ENCODE measurements at places on chromosomes 3 and 15.

GRCh38 chr3:40340541-40341170 lies 31.1 kb downstream of the EIF1B start:
- H3K27ac ChIP-seq = no peak overlapping the region
- H3K36me3 ChIP-seq = no peaks in the 10 kb centered on the region
- DNase-seq = no peak
- no peaks in the 10 kb centered on the region for H3K27me3 ChIP-seq
- H3K4me1 ChIP-seq = no peaks in the 10 kb centered on the region

DNA sequence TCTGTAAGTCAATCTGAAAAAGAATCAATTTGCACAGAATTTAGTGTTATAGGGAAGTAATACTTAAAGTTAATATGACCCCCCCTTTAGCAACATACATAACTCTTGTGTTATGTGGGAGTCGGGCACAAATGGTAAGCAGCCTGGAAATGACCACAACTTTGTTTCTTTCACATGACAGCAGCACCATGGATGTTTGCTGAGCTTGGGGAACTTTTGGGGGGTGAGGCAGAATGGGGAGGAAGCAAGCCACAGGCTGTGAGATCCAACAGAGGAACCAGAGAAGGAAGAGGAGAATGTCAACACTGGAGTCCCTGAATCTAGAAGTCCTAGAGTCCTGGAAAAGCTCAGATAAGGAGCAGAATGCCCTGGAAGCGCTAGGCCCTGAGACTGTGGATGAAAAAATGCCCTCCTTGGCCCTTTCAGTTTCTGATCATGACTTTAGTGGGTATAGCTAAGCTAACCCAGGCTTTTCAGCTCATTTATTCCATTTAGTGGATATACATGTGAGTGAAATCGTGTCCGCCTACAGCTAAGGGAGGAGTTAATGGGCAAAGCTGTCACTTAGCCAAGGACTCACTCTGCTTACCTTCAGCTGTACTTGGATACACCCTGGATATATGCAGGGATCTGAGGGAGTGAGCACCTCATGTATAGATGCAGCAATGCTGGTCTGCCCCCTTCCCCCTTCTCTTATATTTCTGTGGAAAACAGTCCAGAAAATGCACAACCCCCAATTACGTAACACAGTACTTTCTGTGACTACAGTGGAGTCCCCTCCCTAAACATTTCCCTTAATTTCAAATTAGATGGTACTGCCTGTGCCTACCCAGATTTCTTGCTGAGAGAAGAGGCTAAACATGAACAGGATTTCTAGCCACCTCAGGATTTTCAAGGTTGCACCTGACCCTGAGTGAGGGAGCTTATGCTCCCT lies 39.1 kb downstream of the CFAP91 start:
- H3K27me3 ChIP-seq = no peaks in the 10 kb centered on the region
- no peak overlapping the region for H3K27ac ChIP-seq
- H3K4me3 ChIP-seq = no peak overlapping the region

GRCh38 chr3:111813441-111813840 lies 45.6 kb upstream of the PHLDB2 start:
- peaks cover 13% of the 10 kb centered on the region for H3K4me1 ChIP-seq
- no peaks in the 10 kb centered on the region for H3K36me3 ChIP-seq
- no peak for DNase-seq
- H3K27me3 ChIP-seq = no peaks in the 10 kb centered on the region

GRCh38 chr3:103657756-103658155 lies 1222.9 kb downstream of the ZPLD1 start:
- no peaks in the 10 kb centered on the region for H3K27me3 ChIP-seq
- H3K4me3 ChIP-seq = no peak overlapping the region
- H3K36me3 ChIP-seq = no peaks in the 10 kb centered on the region
- DNase-seq = no peak

- DNase-seq = no peak
- H3K4me3 ChIP-seq = no peak overlapping the region
- no peaks in the 10 kb centered on the region for H3K4me1 ChIP-seq
- no peaks in the 10 kb centered on the region for H3K36me3 ChIP-seq
Observed at GRCh38 chr3:179788996-179789395, 136.2 kb downstream of the USP13 start.

- H3K36me3 ChIP-seq = no peaks in the 10 kb centered on the region
- no peak overlapping the region for H3K27ac ChIP-seq
- peaks cover 21% of the 10 kb centered on the region for H3K4me1 ChIP-seq
- no peak for DNase-seq
- H3K27me3 ChIP-seq = no peaks in the 10 kb centered on the region
Observed at GRCh38 chr15:95659656-95660055, 670.8 kb upstream of the NR2F2 start.

- H3K4me3 ChIP-seq = peak overlapping the region; percentile 96
- H3K4me1 ChIP-seq = peaks cover 19% of the 10 kb centered on the region
- H3K27me3 ChIP-seq = no peaks in the 10 kb centered on the region
- DNase-seq = peak; percentile 75
Observed at GRCh38 chr15:65184305-65184867, 756 bp downstream of the CLPX start.

DNA sequence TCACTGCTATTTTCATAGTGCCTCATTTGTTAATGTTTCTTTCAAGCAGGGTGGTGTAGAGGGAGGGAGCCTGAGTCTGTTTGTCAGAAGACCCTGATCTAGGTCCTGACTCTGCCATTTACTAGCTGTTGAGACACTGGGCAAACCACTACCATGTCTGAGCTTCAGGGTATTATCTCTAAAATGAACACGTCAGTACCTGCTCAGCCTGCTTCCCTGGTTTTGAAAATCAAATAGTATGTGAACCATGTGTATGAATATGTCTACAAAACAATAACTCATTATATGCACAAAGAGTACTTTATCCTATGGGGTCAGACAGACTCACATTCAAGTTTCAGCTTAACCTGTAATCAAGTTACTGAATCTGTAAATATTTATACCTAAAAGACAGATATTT lies 25.1 kb downstream of the SYNPR start:
- H3K27me3 ChIP-seq = peaks cover 3% of the 10 kb centered on the region
- no peaks in the 10 kb centered on the region for H3K36me3 ChIP-seq
- H3K4me3 ChIP-seq = no peak overlapping the region
- H3K4me1 ChIP-seq = no peaks in the 10 kb centered on the region
- no peak for DNase-seq

DNA sequence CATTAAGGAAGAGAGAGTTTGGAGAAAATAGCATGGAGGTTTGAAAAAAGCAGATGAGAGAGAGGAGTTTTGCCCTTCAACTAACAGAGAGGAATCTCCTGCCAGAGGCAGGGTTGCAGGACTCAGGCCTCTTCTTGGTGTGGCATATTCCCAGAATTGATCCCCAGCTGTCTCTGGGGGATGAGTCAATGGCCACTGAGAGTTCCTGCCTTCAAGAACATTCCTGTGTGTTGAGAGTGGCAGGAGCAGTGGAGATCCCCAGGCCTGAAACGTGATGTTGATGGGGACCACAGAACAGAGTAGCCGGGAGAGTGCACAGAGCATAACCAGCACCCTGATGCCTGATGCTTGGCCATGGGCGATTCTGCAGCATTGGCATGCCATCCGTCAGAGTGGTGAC lies 348.4 kb upstream of the THBS1 start:
- H3K27me3 ChIP-seq = no peaks in the 10 kb centered on the region
- no peak overlapping the region for H3K27ac ChIP-seq
- no peaks in the 10 kb centered on the region for H3K4me1 ChIP-seq
- DNase-seq = no peak
- no peaks in the 10 kb centered on the region for H3K36me3 ChIP-seq
- H3K4me3 ChIP-seq = no peak overlapping the region

DNA sequence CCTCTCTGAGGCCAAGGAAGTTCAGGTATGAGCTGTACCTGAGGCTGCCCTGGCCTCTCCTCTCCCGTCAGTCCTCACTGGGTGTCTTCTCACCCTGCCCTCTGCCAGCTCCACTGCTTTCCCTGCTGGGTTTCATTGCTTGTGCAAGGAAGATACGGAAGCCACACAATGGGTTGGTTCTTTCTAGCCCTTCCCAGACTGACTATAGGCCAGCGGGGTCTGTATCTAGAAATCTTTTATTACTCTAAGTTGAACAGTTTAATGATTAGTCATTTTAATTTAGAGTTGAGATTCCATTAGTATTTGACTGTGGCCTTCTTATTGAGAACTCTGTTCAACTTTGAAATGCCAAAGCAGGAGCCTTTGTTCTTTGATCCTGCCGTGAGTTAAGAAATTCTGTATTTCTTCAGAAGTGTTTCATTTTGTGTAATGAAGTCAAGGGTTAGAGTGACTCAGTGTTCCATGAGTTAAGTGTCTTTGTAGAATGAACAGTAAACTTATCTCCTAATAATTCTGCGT lies 16.2 kb downstream of the C3orf62 start:
- no peak overlapping the region for H3K27ac ChIP-seq
- no peaks in the 10 kb centered on the region for H3K4me1 ChIP-seq
- H3K36me3 ChIP-seq = no peaks in the 10 kb centered on the region
- H3K4me3 ChIP-seq = no peak overlapping the region
- no peak for DNase-seq

GRCh38 chr3:188584958-188585689 lies 431.2 kb downstream of the LPP start:
- H3K27ac ChIP-seq = no peak overlapping the region
- no peak overlapping the region for H3K4me3 ChIP-seq
- no peak for DNase-seq
- H3K4me1 ChIP-seq = peaks cover 42% of the 10 kb centered on the region
- no peaks in the 10 kb centered on the region for H3K27me3 ChIP-seq
- H3K36me3 ChIP-seq = no peaks in the 10 kb centered on the region

GRCh38 chr15:39296955-39297354 lies 283.9 kb upstream of the THBS1 start:
- DNase-seq = no peak
- peaks cover 7% of the 10 kb centered on the region for H3K27me3 ChIP-seq
- no peaks in the 10 kb centered on the region for H3K4me1 ChIP-seq

- H3K36me3 ChIP-seq = no peaks in the 10 kb centered on the region
- H3K27ac ChIP-seq = no peak overlapping the region
- H3K4me1 ChIP-seq = peaks cover 3% of the 10 kb centered on the region
Observed at GRCh38 chr3:31185062-31185357, 290.5 kb upstream of the GADL1 start.

- peak; percentile 63 for DNase-seq
- no peaks in the 10 kb centered on the region for H3K36me3 ChIP-seq
- no peaks in the 10 kb centered on the region for H3K27me3 ChIP-seq
- H3K4me3 ChIP-seq = no peak overlapping the region
Observed at GRCh38 chr3:39447637-39448483, 19.6 kb upstream of the MOBP start.

DNA sequence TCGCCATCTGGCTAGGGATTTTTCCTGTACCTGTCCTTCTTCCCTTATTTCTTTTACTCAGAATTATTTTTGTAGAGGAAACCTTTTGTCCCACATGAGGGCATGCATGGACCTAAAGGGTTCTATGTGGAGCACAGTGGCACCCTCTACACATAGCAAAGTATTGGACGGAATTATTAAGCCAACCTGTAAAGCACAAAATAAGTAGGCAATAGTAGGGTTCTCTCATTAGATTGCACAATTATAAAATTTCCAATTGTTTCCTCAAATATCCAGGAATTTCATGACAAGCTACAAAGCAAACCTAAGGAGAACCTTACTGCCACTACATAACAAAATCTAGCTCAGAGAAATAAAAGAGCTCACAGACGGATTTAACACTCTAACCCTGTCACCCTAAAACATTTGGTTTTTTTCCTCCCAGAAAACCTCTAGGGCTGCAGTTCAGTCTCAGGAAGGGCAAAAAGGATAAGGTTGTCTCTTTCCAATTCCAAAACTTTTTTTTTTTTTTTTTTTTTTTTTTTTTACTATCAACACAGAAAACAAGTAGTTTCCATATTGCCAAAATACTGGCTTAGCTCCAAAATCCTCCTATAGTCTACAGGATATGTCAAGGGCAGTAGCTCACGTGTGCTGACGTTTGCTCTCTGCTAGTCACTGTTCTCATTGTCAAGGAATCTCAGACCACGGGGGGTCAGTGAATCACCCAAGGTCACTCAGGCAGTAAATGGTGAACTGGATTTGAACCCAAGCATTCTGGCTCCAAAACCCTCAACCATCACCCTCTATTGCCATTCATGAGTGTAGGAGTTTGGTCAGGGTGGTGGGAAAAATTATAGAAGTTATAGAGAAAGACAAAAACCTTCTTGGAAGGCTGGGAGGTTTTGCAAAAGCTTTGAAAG lies 52.3 kb downstream of the NCEH1 start:
- no peak overlapping the region for H3K4me3 ChIP-seq
- no peaks in the 10 kb centered on the region for H3K4me1 ChIP-seq
- no peaks in the 10 kb centered on the region for H3K27me3 ChIP-seq
- no peak overlapping the region for H3K27ac ChIP-seq

DNA sequence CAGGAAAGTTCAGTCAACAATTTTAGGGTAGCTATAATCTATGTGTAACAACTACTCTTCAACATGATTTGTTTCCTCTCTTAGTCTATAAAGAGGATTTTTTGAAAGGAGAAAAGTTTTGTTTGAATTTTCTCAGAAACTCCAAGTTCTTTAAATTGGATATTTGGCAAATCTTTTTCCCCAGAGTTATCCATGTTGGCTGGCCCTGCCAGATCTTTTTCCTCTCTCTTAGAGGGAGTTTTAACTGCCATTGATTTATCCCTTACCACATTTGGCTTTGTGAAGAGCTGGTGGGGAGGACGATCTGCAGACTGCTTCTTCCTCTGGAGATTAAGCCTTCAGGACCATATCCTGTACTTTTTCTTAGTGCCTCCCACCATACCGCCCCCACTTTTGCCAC lies 64.9 kb upstream of the ROPN1 start:
- no peaks in the 10 kb centered on the region for H3K27me3 ChIP-seq
- H3K27ac ChIP-seq = no peak overlapping the region
- H3K36me3 ChIP-seq = no peaks in the 10 kb centered on the region
- DNase-seq = no peak

GRCh38 chr3:119641416-119641815 lies 19.0 kb downstream of the POPDC2 start:
- no peak overlapping the region for H3K27ac ChIP-seq
- no peaks in the 10 kb centered on the region for H3K36me3 ChIP-seq
- DNase-seq = no peak

DNA sequence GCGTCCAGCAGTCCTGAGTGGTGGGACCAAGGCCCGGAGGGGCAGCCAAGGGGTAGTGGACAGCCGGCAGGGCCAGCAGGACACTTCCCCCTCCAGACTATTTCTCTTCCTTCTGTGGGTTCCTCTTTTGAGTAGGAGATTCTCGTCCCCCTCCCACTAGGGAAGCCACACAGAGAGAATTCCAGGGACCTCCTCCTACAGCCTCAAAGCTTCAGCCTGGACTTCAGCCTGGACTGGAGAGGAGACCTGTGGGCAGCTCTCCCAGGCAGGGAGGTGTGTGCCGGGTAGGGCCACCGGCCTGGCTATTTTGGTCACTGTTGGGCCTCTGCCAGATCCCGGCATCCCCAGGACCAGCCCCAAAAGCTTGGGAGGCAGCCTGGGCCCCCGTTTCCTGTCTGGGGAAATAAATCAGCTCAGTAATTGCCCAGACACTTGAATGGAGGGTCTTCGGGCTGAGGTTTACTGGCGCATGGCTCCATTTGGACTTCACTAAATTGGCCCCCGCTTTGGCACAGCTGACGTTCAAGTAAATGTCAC lies 1.3 kb downstream of the SLC6A6 start:
- H3K4me1 ChIP-seq = peaks cover 24% of the 10 kb centered on the region
- H3K27ac ChIP-seq = peak overlapping the region; percentile 62
- DNase-seq = no peak
- no peaks in the 10 kb centered on the region for H3K36me3 ChIP-seq
- no peak overlapping the region for H3K4me3 ChIP-seq

- no peak for DNase-seq
- H3K27ac ChIP-seq = no peak overlapping the region
- H3K4me1 ChIP-seq = no peaks in the 10 kb centered on the region
Observed at GRCh38 chr3:190182418-190183043, 61.8 kb upstream of the P3H2 start.
